ENCODE measurements at places on chromosomes 2 and 18.
A peak's percentile ranks its signal among the peaks of the same experiment; 100 is the strongest.

- DNase-seq: no peak
Observed at GRCh38 chr2:119428488-119429224, 3.0 kb upstream of the TMEM37 start.

DNA sequence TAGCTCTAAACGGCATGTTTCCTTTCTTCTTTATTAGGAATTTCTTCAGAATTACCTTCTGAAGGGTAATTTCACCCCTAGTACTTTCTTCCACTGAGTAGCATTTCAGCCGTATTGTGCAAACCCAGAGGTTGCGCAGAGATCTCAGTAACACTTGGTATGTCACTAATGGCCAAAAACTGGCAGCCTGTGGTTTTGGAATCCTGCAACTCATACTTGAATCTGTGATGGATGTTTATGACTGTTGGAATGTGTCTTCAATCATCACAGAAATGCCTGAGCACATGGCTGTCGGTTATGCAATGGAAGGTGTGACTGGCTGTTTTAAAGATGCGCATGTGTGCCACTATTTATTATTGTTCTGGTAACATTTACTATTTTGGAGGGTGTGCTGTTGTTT lies 100.0 kb downstream of the COLEC12 start:
- DNase-seq: peak; percentile 75

DNA sequence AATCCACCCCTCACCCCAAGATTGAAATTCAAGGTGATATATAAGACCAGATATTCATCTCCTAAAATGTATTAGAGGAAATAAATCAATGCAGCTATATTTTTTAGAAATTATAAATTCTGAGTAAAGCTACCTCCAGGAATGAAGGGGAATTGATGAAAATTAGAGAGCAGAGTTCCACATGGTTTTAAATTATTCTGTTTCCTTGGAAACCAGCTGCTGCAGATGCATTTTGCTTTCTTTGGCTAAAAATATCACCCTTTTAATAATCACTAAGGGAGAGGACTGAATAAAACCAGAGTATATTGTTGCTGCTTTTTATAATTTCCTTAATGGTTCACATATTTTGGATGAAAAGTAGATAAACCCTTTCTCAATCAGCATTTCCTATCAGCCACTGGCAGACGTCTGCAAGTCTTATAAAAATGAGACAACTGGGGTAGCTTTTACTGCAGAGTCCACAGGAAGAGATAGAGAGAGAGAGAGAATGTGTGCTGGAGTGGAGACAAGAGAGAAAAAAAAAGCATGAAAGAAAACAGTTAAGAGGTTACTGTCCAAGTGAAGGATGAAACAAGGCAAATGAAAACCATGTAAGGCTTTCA lies 2.0 kb downstream of the CSRNP3 start:
- DNase-seq: no peak

GRCh38 chr2:197613509-197613987 lies 61.8 kb downstream of the RFTN2 start:
- no peak for DNase-seq

GRCh38 chr2:142938240-142938639 lies 60.8 kb downstream of the KYNU start:
- DNase-seq: no peak

DNA sequence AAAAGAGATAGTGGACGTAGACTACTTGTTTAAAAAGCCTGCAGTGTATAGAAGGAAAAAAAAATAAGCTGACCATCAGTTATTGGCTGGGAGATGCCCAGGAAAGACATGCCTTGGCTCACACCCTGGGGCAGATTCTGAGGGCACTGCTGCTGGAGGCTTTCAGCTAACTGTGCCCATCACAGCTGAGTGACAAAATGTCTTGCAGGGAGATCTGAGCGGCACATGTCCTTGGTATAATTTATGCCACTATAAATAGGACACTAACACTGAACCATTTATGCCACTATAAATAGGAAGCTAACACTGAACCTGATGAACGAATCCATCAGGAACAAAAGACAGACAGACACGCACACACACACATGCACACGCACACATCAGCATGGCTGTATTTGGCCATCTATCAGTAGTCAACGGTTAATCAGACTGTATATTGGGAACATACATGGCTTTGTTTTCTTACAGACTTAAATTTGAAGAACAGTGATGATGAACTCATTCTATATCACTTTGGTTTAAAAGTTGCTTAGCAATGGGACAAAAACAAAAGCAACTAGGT lies 68.2 kb upstream of the NOSTRIN start:
- DNase-seq: no peak

DNA sequence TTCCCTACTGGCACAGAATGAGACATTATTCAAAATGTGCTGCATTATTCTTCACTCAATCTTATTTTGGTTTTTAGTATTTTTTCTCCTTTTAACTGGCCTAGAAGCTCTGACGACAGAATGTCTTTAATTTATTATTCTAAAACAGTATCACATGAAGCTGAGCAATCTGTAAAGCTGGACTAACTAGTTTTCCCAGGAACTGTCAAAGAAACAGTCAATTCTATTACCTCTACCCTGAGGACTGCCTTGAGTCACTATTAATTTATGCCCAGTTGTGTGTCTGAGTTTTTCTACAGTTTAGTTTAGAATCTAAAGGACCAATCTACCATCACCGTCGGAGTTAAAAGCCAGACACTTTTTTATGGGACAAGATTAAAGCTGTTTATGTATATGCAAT lies 31.6 kb downstream of the MBD2 start:
- DNase-seq: no peak

GRCh38 chr2:174263997-174264396 lies 15.7 kb upstream of the OLA1 start:
- no peak for DNase-seq

- DNase-seq: no peak
Observed at GRCh38 chr18:35268821-35269220, 21.2 kb downstream of the ZSCAN30 start.

DNA sequence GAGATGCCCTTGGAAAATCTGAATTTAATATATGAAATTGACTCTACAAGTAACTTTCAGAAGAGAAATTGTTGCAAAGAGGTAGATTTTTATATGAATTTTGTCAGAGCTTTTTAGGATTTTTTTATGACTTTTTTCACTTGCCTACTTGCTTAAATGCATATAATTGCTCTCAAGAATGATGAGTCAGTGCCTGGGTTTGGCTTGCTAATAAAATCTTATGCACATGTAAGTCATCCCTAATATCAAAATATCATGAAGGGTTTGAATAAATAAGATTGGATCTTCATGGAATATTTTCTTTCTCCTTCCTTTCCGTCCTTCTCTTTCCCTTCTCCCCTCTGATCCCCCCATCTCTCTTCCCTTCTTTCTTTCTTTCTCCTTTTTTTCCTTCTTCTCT lies 354.1 kb downstream of the TXNL1 start:
- DNase-seq: no peak

GRCh38 chr18:48844271-48844670 lies 106.5 kb downstream of the SMAD7 start:
- DNase-seq: no peak

- DNase-seq: no peak
Observed at GRCh38 chr2:65918760-65919187, 486.4 kb upstream of the SPRED2 start.

GRCh38 chr18:58698701-58699193 lies 27.5 kb downstream of the MALT1 start:
- no peak for DNase-seq

DNA sequence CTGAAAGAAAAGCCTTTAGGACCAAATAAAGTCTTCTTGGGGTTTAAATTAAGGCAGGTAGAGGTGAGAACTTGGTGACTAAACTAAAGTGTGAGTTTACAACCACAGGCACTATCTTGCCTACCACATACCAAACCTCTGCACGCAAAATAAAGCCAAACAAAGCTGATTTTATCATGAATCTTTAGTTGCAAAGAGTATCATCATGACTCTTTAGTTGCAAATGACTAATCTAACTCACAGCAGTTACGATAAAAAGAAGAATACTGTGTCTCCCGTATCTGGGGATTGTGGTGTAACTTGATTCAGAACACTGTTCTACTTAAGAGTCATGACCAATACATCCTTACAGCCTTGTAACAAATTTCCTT lies 11.2 kb downstream of the CFAP210 start:
- DNase-seq: no peak

DNA sequence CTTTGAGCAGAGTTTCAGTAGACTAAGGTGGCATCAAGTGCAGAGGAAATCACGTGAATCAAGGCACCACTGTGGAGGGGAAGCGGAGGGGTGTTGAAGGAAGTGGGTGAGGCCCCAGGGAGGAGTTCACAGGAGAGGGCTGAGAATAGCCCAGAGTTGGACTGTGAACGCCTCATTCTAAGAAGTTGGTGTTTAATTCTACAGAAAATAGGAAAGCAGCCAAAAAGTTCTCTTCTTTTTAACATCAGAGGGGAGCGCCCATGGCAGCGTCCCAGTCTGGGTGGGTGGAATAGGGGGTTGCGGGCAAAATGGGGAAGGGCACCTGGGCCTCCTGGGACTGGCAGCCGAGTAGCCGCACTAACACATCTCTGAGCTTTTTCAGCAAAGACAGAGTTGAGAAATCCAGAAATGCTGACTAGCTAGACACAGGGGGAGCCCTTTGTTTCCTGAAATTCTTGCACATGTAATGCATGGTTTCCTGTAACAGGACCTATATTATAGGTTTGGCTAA lies 97.0 kb downstream of the NEB start:
- DNase-seq: no peak

GRCh38 chr2:139730197-139730596 lies 950.0 kb upstream of the NXPH2 start:
- DNase-seq: no peak

- no peak for DNase-seq
Observed at GRCh38 chr2:224556381-224556780, 28.8 kb downstream of the CUL3 start.

DNA sequence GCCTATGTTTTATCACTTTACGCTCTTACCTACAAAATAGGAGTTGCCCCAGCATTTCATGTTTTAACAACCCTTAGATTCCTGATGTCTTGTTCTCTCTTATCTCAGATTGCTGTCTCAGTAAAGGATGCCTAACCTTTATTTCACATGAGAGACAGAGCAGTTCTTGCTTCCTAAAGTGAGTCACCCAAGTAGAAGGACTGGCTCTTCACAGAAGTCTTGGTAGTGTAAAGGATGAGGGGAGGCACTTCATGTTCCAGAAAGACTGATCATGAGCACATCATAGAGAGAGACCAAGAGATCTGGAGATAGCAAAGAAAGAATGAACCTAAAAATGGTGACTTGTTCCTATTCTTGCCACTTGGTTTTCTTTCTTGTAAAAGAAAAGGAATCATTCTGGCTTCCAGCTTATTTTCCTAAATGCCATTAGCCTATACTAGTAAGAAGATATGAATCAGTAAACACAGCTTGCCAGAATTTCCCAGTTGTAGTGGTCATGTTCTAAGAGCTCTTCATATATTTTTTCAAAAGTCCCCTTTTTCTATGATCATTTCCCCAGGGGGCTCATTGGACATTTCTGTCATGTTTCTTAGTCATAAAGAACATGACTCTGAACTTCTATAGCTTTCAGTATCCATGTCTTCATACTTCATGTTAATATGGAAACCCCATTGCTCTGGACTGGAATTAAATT lies 54.9 kb downstream of the MAPRE2 start:
- DNase-seq: no peak

DNA sequence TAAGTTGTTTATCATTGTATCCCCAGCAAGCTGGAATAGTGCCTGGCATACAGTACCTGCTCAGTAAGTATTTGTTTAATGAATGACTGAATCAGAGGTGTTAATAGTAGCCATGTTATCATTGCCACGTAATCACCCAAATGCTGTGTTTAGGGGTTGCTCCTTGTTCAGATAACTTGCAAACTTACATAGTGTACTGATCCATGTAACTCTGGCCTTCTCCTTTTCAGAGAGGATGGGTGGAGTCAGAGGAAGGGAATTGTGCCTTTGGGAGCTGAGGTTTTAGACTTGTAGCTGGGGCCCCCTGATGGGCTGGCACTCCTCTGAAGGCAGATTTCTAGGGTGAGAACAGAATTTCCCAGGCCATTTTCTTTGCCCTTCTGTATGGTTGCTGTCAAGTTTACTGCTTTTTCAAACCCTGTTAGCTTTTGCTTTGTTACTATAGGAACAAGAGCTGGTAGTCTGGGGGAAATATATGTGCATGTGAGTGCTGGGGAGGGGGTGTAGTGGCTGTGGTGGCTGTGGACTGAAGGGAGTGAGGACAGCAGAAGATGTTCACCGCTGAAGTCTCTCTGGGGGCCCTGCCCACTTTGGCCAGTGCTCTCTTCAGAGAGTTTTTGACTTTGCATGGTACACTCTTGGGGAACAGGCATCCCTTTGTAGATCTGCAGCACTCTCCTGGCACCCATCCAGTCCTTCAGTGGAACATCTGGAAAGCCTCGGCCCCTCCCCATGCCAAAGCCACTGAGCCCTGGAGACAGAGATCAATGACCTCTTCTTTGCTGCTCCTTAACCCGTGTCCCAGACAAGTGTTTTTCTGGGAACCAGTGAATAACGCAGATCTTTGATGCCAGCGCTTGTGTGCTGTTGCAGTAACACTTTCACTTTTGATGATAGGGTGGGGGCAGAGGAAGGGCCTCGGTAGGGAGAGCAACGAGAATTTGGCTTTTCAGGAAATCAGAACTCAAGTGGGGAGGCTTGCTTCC lies 209.0 kb downstream of the PRKCE start:
- DNase-seq: no peak

GRCh38 chr2:28470759-28471158 lies 25.1 kb upstream of the PLB1 start:
- DNase-seq: no peak

All from HS-27A (cell line).